ENCODE measurements at places on chromosomes 6 and 20.

DNA sequence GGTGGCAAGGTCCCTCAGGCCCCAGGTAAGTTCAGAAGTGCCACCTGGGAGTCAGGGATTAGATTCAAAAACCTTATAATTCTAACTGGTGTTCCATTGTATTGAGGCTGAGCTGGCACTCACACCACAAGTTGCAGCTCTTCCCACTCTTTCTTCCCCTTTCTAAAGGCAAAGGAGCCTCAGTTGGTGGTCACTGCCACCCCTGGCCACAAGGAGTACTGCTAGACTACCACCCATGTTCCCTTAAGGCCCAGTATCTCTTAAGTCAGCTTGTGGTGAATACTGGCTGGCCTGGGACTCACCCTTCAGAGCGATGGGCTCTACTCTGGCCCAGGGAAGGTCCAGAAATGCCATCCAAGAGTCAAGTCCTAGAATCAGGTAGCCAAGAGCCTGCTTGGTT, 421.1 kb upstream of the KHDRBS2 start:
- no peak for DNase-seq

DNA sequence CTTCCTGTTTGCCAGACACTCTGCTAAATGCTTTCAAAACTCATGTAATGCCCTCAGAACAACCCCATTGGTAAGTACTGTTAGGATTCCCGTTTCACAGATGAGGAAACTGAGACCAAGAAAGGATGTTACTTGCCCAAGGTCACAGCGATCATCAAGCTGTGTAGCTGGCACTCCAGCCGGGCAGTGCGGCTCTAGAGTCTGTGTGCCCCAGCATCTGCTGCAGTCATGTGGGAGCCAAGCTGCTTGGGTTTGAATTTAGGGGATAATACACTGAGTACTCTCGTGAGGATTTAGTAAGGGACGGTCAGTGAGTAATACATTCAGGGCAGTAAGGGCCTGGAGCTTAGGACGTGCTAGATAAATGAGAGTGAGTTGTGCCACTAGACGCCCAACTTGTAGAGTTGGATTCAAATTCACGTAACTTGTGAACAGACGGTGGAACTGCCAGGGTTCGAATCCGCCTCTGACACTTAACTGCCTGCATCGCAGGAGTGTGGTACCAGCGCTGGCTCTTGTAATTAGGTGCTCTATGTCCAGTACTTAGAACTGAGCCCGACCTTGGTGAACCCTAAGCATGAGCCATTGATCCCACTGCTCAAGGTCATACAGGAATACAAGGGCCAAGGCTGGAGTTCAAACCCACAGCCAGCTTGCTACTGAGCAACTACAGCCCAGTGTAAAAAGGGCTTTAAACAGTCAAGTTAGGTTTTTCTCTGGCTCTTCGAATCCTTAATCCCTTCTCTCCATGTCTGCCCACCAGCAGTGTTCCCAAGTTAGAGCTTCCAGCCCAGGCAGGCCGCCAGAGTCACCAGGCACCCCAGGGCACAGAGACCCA, 70.2 kb downstream of the EYA2 start:
- no peak for DNase-seq

GRCh38 chr6:5461365-5461764, 200.1 kb downstream of the FARS2 start:
- DNase-seq, result no peak

DNA sequence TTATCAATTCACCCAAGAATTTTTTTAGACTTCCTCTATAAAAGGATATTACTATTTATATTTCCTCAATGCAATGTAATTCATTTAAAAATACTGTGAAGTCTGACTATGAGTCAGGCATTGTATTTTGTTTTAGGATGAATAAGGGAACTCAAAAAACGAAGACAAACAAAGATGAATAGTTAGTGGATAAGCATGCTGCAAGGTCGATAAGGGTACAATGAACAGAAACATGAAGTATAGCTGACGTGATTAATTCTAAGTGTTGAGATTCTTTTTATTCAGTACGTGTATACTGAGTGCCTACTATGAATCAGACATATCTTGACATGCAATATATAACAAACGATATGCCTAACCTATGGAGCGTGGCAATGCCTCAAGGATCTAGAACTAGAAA, 105.4 kb downstream of the PDE10A start:
- DNase-seq, result no peak

- DNase-seq, result no peak
Measured at GRCh38 chr6:105459049-105459448, 56.2 kb upstream of the PREP start.

DNA sequence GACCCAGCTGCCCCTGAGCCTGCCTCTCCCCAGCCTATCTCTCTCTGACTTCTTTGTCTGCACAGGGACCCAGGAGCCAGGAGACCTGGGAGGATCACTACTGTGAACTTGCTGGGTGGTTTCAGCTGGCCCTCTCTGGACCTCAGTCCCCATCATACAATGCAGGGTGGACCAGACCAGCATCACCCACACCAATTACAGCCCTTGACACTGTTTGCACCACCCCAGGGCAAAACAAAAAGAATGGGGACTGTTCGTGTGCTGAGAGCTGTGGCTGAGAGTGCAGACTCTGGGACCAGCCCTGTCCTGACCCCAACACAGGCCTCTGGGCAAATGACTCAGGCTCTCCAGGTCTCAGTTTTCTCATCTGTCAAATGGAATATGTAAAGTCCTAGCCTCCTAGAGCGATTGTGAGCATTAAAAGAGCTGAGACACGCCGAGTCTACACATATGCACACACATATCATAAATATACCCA, 25.4 kb downstream of the PTGIS start:
- DNase-seq, result no peak

GRCh38 chr6:165223101-165223500, 86.3 kb downstream of the C6orf118 start:
- no peak for DNase-seq

- DNase-seq, result no peak
Measured at GRCh38 chr6:82076916-82077315, 170.6 kb downstream of the IBTK start.

DNA sequence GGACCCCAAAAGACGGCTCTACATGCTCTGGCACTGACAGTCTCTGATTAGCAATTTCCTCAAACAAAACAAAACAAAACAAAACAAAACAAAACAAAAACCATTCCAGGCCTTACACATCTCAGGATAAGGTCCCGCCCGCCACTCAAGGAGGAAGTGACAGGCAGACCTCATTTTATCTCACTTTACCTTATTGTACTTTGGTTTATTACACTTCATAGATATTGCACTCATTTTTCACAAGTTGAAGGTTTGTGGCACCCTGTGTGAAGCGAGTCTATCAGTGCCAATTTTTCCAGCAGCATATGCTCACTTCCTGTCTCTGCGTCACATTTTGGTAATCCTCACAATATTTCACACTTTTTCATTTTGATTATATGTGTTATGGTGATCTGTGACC, 15.2 kb downstream of the ZBP1 start:
- no peak for DNase-seq

GRCh38 chr6:2738373-2738979, 12.2 kb downstream of the MYLK4 start:
- no peak for DNase-seq

GRCh38 chr20:31644701-31645100, 7.0 kb downstream of the COX4I2 start:
- no peak for DNase-seq

DNA sequence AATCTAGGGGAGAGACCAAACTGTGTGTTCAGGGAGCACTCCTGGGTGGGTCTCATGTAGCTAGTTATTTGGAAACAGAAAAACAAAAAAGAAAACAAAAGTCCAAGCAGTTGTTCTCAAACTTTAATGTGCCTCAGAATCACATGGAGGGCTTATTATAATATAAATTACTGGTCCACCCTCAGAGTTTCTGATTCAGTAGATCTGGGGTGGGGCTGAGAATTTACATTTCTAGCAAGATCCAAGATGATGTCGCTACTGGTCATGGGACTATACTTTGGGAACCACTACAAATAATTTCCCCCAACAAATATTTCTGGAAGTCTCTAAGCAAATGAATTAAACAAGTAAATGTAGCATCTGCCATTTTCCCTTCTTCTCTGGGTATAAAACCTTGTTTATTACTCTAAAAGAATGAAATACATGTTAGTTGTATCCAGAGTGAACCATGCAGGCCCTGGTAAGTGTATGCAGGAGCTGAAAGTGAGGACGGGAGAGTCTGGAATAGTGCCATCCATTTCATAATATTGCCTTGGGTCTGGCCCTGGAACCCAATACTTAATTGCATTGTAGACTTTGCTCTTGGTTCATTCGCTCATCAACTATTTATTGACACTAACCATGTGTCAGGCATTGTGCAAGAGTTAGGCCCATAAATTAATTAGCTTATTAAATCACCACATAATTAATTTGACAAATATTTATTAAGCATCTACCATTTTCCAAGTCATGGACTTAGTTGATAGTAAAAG, 490.8 kb downstream of the EPM2A start:
- DNase-seq, result no peak
